AG04450 (cell line): ENCODE measurements at places on chromosomes 3 and 15.

GRCh38 chr15:99130314-99130713, 25.4 kb downstream of the SYNM start:
- DNase-seq = no peak

DNA sequence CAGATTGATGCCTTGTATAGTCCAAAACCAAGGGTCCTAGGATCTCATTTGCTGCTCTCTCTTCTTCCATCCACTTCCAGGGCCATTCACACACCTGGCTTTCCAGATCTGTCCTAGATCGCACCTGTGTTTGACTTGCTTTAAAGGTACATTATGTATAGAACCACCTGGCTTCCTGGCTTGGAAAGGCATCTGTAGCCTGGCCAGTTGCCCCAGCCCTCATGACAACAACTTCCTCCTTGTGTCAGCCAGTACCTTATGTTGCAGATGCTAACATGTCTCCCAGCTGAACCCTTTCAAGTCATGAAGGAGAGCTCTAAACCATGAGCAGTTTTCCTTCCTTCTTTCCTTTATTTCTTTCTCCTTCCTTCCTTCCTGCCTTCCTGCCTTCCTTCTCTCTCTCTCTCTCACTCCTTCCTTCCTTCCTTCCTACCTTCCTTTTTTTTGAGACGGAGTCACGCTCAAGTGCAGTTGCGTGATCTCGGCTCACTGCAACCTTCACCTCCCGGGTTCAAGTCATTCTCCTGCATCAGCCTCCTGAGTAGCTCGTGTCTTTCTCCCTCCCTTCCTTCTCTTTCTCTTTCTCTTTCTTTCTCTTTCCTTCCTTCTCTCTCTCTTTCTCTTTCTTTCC, 2.5 kb upstream of the HTR3C start:
- DNase-seq = no peak

- no peak for DNase-seq
Observed at GRCh38 chr3:16666206-16666605, 61.0 kb upstream of the DAZL start.

DNA sequence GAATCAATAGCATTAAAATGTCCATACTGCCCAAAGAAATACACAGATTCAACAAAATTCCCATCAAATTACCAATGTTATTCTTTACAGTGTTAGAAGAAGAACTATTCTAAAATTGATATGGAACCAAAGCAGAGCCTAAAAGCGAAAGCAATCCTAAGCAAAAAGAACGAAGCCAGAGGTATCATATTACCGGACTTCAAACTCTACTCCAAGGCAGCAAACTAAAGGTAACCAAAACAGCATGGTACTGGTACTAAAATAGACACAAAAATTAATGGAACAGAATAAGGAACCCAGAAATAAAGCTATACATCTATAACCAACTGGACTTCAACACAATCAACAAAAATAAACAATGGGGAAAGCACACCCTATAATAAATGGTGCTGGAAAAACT, 167.5 kb downstream of the ADAMTS9 start:
- no peak for DNase-seq

GRCh38 chr3:178155521-178155920, 380.7 kb upstream of the KCNMB2 start:
- no peak for DNase-seq

DNA sequence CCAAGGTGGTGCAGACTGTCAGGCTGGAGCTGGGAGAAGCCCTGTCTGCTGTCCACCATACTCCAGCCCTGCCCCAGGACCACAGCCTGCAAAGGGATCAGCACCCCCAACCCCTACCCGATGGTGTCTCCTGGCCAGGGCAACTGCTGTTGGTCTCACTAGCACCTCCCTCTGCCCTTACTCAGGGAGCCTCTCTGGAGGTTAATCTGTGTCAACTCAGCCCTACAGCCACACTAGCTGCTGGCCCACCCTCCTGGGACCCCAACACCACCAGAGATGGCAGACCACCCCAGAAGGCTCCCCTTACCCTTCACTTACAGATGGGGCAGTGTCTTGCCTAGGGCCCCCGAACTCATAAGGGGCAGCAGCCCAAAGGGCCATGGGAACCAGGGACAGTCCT, 65.2 kb downstream of the TLE3 start:
- no peak for DNase-seq

- no peak for DNase-seq
Observed at GRCh38 chr3:13307041-13307440, 113.1 kb downstream of the NUP210 start.

DNA sequence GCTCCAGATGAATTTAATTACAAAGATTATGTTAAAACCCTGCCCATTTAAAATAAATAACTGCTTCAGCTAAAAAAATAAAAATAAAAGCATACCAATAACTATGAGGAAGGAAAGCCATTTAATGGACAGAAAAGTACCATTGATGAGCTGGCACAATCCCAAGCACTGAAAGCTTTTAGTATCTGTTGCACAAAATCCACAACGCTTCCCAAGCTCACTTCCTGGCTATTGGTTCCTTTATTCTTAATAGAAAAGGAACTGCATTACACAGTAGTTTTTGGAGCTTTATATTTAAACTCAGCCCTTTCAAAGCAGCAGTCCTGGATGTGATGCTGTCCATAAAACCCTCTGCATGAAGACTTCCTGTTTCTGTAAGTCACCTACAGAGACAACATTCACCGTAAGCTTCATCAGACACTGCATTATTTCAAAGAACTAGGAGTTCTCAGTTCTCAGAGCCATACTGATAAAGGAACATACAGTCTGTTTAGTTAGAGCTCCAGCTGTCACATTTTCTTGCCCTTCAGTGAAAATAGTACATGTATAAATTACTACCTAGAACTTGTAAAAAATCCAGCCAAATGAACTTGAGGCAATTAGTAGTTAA, 81.5 kb downstream of the CSNK1G1 start:
- DNase-seq = no peak

DNA sequence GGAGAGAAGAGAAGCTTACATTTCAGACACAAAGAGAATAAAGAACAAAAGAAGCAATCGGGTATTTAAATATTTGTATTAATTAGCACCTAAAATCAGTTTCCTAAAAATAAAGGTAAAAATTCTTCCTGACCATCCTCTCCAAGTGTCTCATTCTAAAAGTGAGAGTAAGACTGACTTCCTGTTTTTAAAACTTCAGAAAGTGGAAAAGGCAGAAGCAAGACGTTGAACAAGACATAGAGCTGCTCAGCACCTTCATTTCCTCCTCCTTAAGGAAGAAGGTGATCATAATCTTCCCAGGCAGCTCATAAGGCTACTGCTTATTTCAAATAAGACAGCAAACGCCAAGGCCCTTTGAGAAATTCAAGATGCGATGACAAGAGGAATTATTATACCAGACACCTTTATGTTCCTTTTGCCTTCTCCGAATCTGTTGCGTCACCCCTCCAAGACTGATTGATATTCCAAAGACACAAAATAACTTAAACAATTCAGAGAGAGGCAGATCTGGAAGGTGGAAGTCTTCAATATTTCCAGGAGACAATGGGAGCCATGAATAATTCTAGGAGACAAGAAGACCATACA, 238.8 kb upstream of the TLE3 start:
- no peak for DNase-seq

DNA sequence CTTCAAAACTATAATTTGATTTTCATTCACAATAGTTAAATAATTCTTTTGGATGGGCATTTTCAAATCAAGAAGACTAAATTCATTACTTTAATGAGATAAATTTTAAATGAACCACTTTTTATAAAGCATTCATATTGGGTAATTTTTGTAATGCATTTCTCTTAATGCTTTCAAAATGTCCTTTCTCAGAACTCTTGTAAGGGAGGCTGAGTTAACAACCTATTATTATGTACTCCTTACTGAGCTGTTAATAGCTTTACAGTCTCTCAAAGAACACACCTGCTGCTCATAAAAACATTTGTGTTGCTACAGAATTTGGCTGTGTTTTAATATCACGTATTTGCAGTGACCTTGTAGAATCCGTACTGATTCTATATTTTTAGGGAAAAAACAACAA, 334.0 kb upstream of the ARL6 start:
- DNase-seq = no peak

DNA sequence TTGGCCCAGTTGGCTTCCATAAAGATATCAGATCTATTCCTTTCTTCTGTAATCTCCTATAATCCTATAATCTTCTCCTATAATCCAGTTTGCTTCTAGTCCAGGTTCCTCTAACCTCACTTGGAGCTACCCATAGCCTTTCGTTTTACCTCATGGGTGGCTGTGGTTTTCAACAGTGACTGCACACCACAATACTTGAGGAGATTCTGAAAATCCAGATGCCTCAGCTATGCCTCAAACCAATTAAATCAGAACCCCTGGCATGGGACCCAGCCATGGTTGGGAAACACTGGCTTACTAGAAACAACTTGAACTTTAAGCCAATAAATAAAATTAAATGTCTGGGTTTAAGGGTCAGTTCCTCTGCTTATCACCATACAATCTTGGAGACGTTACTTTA, 86.1 kb upstream of the NTRK3 start:
- no peak for DNase-seq

DNA sequence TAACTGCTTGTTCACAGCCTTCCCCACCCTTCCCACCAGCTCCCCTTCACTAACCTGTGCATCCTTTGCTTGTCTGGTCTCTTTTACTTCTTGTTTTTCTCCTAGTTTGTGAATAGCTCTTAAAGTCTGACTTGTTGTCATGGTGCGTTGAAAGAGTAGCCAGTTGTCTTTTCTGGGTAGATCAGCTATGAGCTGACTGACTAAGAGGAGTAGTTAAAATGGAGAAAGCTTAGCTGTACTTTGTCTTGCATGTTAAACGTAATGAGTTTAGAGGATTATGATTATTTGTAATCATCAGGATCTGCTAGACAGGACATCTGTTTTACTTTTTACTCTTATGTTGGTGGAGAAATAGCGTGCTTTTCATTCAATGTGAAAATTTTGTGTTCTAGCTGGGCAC, 35.9 kb downstream of the ATP2C1 start:
- no peak for DNase-seq

- peak; percentile 41 for DNase-seq
Observed at GRCh38 chr3:50542177-50543034, 25.1 kb downstream of the C3orf18 start.

DNA sequence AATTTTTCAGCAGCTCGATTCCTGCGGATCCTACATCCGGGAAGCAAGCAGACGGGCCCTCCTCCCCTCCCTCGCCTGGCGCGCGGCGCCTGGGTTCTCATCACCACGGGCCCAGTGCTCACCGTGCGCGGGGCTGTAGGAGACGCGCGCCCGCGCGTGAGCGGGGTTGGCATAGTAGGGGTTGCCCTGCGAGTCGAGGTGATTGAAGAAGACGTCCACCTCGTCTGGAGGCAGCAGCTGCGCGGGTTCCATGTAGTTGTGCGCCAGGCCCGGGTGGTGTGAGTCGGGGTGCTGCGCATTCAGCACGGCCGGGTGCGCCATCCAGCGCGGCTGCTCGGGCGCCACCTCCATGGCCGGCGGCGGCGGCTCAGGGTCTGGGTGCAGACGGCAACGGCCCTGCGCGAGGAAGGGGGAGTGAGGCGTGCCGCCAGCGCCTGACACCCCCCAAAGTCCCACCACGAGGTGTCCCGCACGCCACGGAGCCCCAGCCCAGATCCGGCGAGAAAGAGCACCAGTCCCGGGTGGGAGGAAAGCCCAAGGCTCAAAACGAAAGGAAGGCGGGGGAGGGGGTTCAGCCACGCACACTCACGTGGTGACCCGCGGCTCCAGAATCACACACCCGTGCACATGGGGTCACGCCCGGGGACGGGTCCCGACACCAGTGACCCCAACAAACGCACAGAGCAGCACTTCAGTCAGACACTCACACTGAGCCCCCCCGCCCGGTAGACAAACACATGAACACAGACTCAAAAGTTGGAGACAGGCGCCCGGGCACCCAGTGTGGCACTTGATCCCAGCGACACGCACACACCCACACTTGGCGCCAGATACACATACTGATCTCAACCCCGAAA, 6.1 kb downstream of the GATA2 start:
- DNase-seq = no peak

GRCh38 chr3:51384055-51384725, 901 bp upstream of the MANF start:
- no peak for DNase-seq

- DNase-seq = no peak
Observed at GRCh38 chr15:66109826-66110225, 143.7 kb downstream of the MEGF11 start.

DNA sequence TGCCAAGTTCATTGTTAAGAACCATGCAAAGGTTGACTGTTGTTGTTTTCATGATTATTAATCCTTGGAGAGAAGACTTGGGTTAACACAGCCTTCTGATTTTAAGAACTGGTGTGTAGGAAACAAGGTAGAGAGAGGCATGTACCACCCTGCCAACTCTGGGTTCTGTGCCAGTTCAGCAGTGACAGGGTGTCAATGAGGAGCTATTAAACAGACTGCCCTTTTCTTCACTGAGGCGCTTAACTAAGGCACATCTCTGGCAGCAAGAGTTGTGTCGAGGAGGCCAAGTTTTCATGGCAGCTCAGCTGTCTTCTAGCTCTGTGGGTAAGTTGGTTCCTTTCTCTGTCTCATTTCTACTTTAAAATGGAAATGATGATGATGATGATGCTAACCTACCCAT, 117.6 kb downstream of the FEZF2 start:
- DNase-seq = no peak

DNA sequence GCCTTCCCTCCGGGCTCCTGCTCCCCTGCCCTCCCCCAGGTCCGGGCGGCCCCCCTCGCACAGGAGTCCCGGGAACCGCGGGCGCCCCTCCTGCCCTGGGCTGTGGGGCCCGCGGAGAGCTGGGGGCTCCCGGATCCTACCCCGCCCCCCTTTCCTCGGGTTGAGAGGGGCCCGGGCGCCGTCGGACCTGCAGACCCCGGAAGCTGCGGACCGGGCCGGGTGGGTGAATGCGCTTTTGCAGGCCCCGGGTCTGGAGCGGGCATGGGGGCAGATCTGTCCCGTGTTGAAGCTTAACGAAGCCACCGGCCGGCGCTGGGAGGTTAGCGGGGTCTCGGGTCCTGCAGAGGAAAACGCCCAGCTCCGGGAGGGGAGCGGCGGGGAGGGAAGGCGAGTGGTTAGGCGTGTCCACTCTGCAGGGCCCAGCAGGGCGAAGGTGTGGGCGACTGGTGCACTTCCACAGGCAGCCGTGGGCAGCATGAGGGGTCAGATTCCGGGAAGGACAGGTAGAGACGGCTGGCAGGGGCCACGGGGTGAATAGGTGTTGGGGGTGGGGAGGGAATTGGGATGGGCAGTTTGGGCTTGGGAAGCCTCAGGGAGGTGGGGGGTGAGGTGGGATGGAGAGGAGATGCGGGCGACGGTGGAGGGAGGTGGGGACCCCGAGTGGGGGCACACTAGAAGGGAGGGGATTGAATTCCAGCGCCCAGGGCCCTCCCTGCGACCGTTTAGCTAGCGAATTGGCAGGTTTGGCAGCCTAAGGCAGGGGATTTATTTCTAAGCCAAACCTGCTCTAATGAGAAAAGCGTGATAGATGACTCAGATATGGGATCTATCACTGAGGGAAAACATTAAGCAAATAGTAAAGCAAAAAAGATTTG, 635 bp downstream of the CD276 start:
- DNase-seq = no peak
